CD4-positive, alpha-beta T cell treated with Interleukin-15 for 4 hours (primary cell): ENCODE measurements at places on chromosomes 4 and X.

GRCh38 chr4:153542834-153543233 is 76.7 kb downstream of the TMEM131L start:
- no peak for DNase-seq

- DNase-seq = peak; percentile 34
These were observed 800 bp downstream of the KDM5C start for GRCh38 chrX:53223955-53224859.

GRCh38 chrX:118694638-118695037 is 32.8 kb upstream of the IL13RA1 start:
- no peak for DNase-seq

DNA sequence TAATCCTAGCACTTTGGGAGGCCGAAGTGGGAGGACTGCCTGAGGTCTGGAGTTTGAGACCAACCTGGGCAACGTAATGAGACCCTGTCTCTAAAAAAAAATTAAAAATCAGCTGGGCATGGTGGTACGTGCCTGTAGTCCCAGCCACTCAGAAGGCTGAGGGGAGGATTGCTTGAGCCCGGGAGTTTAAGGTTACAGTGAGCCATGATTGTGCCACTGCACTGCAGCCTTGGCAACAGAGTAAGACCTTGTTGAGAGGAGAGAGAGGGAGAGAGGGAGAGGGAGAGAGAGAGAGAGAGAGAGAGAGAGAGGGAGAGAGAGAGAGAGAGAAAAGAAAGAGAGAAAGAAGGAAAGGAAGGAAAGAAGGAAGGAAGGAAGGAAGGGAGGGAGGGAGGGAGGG is 144.9 kb downstream of the RASL11B start:
- no peak for DNase-seq

GRCh38 chrX:110466790-110467189 is 108.1 kb downstream of the RTL9 start:
- DNase-seq = no peak

DNA sequence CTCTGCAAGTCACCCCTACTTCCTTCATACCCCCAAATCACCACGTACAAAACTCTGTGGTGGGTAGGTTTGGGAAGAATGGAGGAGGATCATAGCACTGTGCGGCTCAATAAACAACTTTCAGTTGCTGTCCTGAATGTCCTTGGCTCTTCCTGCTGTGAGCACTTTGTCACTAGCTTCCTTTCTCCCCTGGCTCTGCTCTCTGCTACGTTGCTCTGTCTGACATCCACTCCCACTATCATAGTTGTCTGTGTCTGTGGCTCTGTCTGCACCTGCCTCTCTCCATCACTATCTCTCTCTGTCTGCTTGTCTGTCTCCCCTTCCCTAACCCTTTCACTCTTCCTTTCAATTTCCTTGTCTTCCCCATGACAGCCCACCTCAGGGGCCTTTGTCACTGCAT is 21.2 kb upstream of the SMPX start:
- DNase-seq = no peak

DNA sequence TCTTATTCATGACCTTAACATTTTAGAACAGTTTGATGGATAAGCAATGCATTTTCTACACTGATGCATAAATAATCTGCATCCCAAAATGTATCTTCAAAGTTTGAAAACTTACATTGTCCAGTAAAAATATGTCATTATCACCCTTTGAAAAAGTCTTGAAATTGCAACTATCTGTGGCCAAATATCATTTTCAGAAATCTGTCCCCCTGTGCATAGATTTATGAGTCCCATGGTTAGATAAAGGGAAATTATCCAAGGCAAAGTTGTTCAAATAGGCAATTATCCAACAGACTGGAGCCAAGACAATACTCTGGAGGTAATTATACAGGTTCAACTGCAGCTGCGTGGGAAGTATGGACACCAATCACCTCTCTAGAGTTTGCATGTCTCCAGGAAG is 182.5 kb upstream of the INTU start:
- DNase-seq = no peak

GRCh38 chr4:5815641-5816040 is 77.2 kb downstream of the CRMP1 start:
- no peak for DNase-seq

GRCh38 chr4:72631296-72631695 is 62.3 kb upstream of the ADAMTS3 start:
- DNase-seq = no peak

DNA sequence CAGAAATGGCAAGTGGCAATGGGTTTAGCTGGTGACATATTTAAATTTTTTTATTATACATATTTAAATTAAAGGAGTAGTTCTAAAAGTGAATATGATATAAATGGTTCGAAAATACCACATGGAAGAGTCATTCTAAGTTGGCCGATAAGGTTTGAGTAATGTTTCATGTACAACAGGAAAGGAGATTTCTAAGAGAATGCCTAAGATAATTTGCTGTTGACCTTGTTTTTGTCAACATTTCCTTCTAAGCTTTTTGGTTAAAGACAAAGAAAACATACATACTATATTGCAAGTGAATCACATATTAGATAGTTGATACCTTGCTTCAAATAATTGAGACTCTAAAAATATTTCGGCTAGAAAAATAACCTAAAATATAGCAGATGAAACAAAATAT is 526.6 kb upstream of the SLIT2 start:
- no peak for DNase-seq

GRCh38 chrX:112746812-112747595 is 67.3 kb upstream of the LHFPL1 start:
- no peak for DNase-seq
